ENCODE measurements at places on chromosomes 2 and 18.
A peak's percentile ranks its signal among the peaks of the same experiment; 100 is the strongest.

DNA sequence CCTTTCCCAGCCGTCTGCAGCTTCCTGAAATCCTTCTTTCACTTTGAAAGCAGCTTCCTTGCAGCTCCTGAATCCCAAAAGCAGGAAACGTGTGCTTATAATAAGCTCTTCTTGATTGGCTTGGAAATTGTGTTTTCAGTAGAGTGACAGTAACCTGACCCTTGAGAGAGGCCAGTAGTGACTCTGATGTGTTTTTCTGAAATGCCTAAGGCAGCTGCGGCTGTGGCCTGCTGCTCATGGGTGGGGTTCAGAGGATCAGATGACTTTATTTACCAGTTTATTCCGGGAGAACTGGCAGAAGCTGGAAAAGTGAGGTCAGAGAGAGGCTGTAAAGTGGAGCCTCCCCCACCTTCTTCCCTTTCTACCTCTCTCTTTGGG lies 31.9 kb upstream of the RPIA start:
- no peak for ATAC-seq

DNA sequence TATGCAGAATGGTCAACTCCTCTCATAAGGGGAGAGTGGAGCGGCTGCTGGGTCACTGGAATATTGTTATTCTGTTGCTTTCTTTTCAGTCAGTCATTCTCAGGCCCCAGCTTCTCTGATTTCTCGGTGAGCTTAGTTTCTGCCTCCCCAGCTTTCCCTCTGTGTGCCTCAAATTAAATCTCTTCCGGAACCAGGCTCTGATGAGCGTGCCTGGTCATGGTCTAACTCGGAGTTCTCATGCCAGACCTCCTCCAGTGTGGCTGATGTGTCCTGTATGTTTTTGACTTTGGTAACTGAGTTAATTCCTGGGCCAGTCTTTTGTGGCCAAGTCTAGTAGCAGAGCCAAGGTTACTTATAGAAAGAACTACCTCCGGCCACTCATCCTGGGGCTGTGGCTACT lies 4.9 kb upstream of the STK11IP start:
- ATAC-seq: no peak

DNA sequence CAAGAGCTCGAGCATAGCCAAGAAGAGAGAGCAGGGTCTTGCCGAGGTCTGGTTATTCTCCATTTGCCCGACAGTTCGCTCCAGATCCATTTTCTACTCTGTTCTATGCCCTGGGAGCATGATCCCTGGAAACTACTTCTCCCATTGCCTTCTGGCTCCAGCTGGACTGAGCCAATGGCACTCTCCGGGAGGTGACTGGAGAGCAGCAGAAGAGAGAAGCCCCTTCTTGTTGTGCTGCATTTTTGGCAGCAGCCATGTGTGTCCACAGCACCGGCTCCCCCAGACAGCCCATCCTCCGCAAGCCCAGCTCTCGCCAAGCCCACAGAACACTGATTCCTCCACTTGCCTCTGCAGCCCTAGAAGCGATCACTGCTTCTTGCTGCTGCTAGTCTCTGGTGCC lies 345.5 kb downstream of the TNS1 start:
- no peak for ATAC-seq

- no peak for ATAC-seq
Observed at GRCh38 chr2:98478088-98478551, 33.5 kb downstream of the INPP4A start.

GRCh38 chr2:40096360-40096759 lies 317.3 kb upstream of the THUMPD2 start:
- no peak for ATAC-seq

- no peak for ATAC-seq
Observed at GRCh38 chr2:9982248-9982647, 30.8 kb downstream of the GRHL1 start.

DNA sequence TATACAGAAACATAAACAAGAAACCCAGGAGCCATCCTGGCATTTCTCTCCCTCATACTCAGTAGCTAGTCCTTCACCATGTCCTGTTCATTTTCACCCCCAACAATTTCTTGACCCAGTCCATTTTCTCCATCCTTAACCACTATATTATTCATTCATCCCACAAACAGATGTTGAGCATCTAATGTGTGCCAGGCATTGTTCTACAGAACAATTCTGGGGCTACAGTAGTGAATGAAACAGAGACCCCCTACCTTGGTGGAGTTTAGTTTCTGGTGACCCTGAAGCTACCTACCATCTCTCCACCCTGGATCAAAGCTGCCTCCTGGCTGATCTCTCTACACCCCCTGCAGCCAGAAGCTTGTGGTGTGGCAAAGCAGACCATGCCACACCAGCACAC lies 27.5 kb upstream of the BZW1 start:
- ATAC-seq: no peak

GRCh38 chr2:40406485-40407289 lies 45.2 kb downstream of the SLC8A1 start:
- ATAC-seq: no peak

DNA sequence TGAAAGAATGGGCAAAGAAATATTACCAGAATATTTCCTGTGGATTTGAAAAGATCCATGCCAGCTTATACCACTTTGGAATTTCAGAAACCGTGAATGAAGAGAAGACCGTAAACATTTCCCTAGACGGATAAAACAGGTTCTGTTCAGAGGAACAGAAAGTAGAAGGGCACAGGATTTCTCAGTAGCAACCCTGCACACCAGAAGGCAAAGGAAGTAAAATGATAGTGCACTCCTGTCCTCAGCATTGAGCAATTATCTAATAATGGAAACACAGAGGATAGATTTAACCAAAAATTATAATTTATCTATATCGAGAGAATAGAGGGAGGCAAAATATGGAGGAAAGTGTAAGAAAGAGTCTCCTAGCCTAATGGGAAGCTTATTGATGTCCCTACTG lies 87.0 kb upstream of the ITGA6 start:
- no peak for ATAC-seq

- ATAC-seq: no peak
Observed at GRCh38 chr2:121925466-121925865, 170.0 kb downstream of the TSN start.

DNA sequence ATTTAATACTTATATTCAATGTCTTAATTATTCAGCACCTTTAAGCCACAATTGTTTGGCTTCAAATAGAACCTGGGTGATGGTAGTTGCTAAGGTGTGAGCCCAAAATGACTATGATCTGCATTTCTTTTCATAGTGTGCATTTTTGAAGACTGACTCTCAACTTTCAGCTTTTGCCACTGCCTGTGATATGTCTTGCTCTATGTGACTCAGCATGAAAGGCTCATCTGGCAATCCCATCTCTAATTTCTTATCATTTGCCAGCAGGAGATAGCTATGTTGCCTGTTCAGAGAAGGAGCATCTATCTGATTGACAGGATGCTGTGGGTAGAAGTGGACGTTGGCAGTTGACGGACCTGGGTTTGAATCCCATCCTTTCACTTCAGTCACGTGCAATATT lies 34.5 kb upstream of the CCDC93 start:
- no peak for ATAC-seq

- ATAC-seq: no peak
Observed at GRCh38 chr2:16114836-16115235, 174.5 kb downstream of the MYCN start.

DNA sequence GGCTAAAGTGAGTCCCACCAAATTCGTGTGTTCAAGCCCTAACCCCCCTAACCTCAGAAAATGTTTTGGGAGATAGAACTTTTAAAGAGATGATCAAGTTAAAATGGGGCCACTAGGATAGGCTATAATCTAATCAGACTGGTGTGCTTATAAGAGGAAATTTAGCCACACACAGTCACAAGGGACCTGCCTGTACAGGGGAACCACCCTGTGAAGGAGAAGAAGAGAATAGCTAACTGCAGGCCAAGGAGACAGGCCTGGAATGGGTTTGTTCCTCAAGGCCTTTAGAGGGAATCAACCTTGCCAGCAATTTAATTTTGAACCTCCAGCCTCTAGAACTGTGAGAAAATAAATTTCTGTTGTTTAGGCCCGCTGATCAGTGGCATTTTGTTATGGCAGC lies 36.0 kb upstream of the TANK start:
- ATAC-seq: peak; percentile 67

GRCh38 chr2:23706613-23707078 lies 220.3 kb downstream of the ATAD2B start:
- no peak for ATAC-seq

DNA sequence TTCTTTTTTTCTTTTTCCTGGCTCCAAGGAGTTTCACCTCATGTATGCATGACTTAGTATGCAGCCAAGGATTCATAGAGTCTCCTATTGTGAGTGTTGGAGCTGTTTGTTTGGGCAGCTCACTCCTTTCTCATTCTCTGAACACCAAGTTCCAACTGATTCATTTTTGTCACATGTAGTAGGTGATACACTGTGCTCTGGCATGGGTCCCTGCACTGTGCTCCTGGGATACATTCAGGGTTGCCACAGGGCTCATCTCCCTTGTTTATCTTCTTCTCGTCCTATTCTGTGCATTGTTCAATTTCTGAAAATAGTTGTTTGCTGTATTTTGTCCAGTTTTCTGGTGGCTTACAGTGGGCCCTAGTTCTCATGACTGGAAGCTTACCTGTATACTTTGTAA lies 96.8 kb downstream of the ZNF407 start:
- ATAC-seq: no peak

- no peak for ATAC-seq
Observed at GRCh38 chr2:36780231-36780839, 83.8 kb downstream of the VIT start.

DNA sequence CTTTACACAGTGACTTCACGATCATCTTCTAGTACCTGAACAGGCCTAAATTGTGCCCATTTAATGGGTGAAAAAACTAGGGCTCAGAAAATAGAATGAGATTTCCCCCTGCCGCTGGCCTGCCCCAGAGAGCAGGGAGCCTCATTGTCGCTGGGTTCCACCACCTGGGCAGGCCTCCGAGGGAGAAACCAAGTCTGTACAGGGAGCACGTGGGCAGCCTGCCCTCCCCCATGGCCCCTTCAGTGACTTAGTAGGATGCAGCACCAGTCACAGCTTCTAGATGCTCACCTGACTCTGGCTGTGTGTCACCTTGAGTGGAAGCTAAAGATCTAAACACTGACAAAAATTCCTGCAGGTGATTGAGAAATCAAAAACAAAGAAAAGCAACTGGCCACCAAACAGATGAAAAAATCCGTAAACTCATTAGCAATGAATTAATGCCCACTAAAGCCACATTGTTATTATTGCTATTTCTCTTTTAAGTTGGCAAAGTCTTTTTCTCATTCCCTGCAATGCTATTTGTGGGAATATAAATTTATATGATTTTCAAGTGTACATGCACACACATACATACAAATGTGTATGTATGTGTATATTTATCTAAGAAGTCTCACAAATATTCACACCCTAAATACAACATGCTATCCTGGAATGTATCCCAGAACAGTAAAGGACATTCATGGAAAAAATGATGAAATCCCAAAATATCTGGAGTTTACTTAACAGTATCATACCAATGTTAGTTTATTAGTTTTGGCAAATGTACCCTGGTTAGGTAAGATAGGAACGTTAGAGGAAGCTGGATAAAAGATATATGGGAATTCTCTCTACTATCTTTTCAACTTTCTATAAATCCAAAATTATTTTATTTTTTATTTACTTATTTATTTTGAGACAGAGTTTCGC lies 18.7 kb upstream of the ASPRV1 start:
- no peak for ATAC-seq

- no peak for ATAC-seq
Observed at GRCh38 chr2:165450156-165450555, 19.3 kb upstream of the CSRNP3 start.

- ATAC-seq: no peak
Observed at GRCh38 chr18:76866666-76867065, 44.3 kb downstream of the ZNF236 start.

DNA sequence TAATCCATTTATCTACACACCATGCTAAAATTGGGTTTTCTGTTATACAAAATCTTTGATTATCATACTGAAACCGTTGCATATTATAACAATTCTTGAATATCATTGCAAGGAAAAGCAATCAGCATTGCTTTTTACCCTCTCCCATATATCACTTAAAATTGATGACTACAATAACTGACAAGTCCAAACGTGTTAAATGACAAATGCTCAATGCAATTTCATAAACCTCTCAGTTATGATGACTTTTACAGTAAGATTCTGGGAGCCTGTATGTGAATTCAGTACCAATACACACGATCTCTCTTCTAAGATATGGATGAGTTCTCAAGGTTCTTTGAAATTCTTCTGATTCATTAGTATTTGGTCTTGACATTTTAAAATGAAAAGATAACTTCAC lies 368.5 kb upstream of the TRIB2 start:
- ATAC-seq: no peak

- no peak for ATAC-seq
Observed at GRCh38 chr18:46562674-46563192, 94.3 kb downstream of the LOXHD1 start.

- peak; percentile 98 for ATAC-seq
Observed at GRCh38 chr2:39469807-39470206, 32.7 kb upstream of the MAP4K3 start.

DNA sequence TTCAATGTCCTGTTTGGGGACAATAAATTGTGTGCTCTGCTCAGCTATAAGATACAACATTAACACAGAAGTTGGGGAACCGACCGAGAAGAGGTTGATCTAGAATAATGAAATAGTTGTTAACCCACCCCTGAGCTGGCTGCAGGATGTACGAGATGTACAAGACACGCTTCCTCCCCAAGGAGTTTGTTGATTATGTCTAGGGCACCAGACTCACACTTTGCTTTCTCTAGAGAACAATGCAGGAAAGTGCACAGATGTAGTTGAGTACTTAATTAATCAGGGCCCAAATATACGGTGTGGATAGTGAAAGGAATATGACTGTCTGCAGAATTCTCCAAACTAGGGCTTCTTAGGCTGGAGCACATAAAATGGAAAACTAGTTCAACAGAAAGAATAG lies 415.2 kb upstream of the TNP1 start:
- ATAC-seq: no peak
